ENCODE measurements at places on chromosomes 5 and 9.

DNA sequence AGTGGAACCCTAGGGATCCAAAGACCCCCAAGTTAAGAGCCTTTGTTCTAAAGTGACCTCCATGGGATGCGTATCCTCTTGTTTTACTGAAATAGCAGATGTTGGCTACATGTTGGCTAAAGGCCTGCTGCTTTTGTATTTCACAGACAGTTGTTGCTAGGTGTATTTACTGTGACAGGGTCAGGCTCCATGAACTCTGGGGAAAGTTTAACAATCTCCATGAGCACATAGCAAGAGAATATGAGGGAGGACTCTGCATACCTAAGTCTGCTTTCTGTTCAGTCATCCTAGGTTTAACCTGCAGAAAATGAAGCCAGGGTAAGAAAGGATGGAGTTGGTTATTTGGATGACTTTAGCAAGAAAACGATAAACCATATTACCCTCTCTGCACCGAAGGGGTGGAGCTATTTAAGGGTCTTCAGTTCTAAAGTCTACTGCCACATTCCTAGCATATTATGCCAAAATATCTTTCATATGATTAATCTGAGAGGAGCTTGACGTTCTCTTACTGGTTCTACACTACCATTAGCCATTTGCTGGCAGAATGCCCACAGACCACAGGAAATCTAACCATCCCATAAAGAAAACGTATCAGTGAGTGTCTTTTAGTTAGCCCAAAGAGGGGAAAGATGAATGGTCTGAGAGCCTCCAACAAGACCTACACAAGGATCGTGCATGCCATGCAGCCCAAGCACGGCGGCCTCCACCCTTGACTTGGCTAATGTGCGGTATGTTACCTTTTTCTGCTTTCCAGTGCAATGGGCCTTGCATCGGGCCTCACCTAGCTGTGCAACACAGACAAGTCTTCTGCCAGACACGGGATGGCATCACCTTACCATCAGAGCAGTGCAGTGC is 127.8 kb downstream of the SAXO1 start:
- DNase-seq: peak; percentile 86

DNA sequence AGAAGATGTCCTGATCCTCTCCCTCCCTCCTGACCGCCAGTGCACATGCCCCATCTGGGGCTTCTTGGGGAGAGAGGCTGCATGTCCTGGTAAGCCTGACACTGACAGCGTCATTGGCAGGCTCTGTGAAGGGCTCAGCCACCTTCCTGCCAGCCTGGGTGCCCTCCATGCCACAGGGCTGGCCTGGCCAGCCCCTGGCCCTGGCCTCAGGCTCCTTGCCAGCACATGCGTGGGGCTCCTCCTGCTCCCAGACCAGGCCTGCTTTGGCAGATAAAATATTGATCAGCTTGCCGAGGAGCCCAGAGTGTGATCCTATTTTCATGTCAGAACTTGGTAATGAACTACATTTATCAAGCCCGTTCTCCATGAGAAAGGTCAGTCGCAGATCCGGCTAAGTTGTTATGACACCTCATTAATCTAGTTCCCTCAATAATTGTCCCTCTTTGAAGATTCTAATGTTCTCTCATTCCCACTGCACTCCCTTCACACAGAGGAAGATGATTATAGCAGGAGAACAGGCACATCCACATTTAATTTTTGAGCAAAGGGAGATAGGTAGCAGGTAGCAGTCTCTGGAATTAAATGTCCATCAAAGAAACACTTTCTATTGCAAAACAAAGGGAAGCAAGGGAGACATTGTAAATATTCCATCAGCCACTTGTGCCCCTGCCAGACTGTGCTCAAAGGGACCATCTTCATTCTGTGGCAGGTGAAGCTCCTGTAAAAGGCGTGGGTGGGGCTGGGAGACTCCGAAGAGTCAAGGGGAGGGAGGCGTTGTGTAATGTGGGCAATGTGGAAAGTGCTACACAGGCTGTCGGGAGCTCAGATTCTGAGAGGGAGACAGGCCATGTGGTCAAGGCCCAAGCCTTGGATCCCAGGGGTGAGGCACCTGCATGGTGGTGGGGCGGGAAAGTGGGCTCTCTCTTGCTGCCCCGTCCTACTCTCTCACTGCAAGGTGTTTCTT is 272.0 kb downstream of the HSPA4 start:
- DNase-seq: no peak

DNA sequence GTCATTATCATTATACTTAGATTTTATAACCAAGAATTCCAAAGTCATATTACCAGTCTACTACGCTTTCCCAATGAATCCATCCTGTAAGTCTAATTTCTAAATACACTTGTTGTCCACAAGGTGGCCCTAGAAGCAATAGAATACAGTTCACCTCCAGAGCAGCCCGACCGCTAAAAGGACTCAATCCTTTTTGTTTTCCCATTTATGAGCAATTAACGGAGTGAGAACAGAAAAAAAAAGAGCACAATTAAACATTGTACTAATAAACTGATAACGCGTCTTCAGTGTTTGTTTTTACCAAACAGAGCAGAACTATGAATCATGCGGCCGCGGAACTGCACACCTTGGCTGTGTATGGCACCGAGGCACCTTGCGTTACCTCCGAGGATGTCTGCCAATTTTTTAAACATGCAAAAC is 160.7 kb upstream of the DAPK1 start:
- DNase-seq: peak; percentile 54

GRCh38 chr5:36173426-36173825 is 21.5 kb downstream of the SKP2 start:
- DNase-seq: no peak

DNA sequence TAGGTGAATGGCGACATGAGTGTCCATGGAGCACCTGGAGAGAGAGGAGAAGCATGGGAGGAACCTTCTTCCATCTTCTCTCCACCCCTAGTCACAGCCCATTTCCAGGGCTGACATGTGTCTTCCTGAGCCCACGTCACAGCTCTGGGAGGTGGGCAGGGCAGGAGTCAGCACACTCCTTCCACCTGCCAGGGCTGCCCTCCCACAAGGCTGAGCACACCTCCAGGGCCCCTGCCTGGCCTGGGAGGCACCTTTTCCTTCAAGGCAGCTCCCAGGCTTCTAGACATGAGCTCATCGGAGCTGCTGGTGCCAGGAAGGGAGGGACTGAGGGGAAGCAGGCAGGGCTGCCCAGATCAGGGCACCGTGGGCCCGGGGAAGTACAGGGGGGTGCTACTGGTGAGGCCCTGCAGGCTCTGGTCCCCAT is 13.6 kb upstream of the SYNPO start:
- no peak for DNase-seq
